ENCODE measurements at places on chromosomes 4 and X.

DNA sequence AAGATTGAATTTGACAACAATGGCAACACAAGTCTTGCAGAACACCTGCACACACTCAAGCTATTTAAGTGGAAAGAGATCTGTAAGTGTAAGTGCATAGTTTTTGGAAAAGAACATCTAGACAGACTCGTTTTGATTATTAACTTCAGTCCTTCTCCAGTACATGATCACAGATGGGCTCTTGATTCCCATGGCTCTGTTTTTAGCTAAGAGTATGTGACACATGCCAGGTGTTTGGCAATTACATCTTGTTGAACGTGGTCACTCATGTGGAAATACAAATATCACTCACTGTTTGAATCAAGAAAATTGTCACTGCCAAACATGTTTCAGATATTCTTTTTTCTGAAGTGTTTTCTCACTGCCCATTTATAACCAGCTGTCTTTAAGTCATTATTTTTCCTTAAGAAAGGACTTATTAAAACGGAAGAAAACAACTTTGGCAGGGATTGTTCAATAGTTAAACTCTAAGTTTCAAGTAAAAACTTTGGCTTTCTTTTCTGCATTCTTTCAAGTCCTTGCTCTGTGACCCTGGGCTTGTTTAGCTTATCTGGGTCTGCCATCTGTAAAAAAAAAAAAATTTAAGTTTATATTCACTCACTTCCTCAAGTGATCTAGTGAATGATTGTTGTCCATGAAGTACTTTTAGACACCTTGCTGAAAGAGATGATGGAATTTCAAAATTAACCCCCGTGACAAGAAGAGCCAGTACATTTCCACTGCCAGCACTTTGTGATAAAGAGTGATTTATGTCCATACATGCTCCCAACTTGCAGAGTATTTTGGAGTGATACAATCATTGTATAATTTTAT, 125.4 kb downstream of the ATXN3L start:
- no peak for DNase-seq

GRCh38 chr4:112102875-112103370, 42.3 kb upstream of the FAM241A start:
- no peak for DNase-seq

DNA sequence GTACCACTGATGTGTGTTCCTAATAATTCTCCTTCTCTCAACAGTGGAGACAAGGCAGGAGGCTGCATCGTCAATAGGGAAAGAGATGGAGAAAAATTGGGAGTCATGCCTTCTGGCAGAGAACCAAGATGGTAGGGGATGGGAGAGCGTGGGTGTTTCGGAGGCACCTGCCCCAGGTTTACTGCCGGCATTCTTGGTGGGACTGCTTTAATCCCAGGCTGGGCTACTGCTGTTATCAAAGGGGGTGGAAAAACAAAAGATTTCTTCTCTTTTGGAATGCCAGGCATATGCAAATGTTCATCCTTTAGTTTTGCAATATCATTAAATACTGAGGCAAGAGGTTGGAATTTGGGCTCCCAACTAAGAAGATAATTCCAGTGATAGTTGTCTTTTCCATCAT, 257.0 kb downstream of the DCHS2 start:
- no peak for DNase-seq

GRCh38 chrX:149720021-149720689, 8.3 kb downstream of the MAGEA11 start:
- no peak for DNase-seq

- no peak for DNase-seq
These were observed 790 bp upstream of the HHIP start for GRCh38 chr4:144645102-144645630.

DNA sequence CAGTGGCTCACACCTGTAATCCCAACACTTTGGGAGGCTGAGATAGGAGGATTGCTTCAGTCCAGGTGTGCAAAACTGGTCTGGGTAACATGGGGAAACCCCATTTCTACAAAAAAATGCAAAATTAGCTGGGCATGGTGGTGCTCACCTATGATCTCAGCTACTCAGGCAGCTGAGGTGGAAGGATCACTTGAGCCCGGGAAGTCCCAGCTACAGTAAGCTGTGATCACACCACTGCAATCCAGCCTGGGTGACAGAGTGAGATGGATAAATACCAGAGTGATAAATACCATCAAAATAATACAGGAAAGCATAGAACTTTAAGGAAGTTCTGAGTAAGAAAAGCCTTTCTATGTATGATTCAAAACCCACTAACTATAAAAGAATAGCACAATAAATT, 52.8 kb downstream of the LRBA start:
- DNase-seq, result no peak

- DNase-seq, result no peak
These were observed at the start of gene BEND2 for GRCh38 chrX:18220786-18221185. TSS of gene BEND2 (minus strand) at chrX:18220886. CDS start at chrX:18220750, 136 bp downstream.

DNA sequence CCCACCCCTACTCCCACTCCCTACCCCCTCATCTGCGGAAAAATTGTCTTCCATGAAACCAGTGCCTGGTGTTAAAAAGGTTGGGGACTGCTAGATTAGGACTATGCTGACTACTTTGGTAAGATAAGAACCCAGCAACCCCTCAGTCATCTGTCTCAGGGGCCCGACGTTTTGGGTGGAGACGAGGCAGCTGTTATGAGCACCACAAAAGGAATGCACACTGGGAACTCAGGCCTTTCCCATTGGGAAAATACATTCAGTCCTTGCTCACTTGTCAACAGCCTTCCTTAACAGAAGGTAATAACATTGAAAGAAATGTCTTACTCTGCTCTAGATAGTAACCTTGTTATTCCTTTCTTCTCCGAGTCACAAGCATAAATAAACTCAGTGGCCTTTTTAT, 310.8 kb downstream of the AFF2 start:
- no peak for DNase-seq

GRCh38 chrX:24485976-24486680, 21.0 kb downstream of the PDK3 start:
- no peak for DNase-seq

DNA sequence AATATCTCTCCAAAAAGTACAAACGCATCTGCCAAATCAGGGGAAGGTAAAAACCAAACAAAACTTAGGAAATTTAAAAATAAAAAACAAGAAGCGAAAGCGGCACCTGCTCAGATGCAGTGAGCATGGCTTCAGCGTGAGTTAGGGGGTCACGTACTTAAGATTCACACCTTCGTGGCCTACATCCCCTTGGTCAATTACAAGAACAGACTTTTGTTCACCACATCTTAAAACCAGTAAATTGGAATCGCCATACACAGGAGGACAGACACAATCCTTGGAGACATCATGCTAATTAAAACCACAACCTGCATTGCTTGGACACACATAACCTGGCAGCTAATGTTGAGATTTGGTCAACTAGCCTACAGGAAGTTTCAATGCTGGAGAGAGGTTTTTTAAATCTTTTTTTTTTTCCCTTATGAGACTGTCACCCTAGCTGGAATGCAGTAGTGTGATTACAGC, 12.5 kb upstream of the SEL1L3 start:
- no peak for DNase-seq

DNA sequence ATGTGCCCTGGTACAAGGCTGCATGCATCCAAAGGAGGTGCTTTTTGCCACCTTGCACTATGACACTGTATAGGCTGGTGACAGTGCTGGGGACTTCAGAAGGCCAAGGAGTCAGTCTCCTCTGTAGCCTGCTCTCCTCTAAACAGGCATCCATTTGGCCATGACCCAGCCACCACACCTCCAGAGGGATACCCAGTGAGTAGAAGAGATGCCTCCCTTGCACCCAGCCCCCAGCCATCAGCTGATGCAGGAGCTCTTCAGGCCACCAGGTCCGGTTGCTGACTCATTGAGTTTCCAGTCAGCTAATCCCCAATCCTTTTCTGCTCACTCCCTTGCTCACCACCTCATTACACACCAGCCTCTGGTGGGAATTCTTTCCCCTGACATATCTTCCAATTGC, 99.8 kb downstream of the PJA1 start:
- no peak for DNase-seq

DNA sequence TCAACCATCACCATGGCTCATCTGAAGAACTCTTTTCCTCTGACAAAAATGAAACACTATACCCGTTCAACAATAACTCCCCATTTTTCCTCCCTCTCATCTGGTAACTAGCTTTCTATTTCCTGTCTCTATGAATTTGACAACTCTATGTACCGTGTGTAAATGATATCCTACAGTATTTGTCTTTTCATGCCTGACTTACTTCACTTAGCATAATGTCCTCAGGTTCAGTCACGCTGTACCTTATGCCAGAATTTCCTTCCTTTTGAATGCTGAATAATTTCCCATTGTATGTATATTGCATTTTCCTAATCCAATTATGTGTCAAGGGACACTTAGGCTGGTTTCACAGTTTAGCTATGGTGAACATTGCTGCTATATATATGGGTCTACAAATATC, 18.2 kb downstream of the MAGEA9 start:
- no peak for DNase-seq

- no peak for DNase-seq
These were observed 440.6 kb upstream of the HS3ST1 start for GRCh38 chr4:11869191-11869870.

GRCh38 chr4:7828011-7828720, 111.5 kb downstream of the AFAP1 start:
- peak; percentile 24 for DNase-seq

Data from T-helper 1 cell (primary cell).